Activated gamma-delta T cell treated with Interleukin-2 at 50 U/mL for 16 hours (primary cell): ENCODE measurements at places on chromosomes 5 and 9.

DNA sequence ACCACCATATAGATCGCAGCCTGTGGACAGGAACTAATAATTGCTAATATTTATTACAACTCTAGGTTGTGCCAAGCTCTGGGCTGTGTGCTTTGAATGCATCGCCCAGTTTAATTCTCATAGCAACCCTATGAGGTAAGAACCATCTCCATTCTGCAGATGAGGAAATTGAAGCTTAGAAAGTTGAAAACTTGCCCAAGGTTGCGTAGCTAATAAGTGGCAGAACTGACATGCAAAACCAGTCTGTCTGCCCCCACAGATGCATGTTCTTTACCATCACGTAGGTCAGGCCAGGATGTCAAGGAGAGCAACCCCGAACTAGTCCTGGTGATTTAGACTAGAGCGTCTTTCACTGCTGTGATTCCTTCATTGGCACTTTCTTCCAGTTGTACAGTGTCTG lies 15.6 kb downstream of the WWC1 start:
- no peak for DNase-seq

GRCh38 chr5:56669534-56670483 lies 145.5 kb upstream of the MAP3K1 start:
- DNase-seq: peak; percentile 14

DNA sequence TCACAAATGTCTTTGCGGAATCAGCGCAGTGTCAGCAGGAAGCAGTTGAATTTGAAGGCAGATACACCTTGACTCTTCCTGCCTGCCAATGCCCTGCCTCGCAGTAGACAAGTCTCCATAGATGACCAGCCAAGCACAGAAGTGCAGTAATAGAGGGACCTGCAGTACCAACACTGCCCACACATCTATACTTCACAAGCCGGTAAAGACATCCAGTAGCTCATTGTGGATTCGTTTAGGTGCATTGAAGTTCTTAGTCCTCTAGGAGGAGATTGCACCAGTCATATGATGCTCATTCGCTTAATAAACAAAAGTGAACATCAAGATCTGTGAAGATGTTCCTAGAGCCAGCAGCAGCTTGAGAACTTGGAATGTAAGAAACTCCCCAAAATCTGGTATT lies 7.1 kb upstream of the IFNA2 start:
- no peak for DNase-seq

GRCh38 chr5:96783326-96783725 lies 24.4 kb downstream of the ERAP1 start:
- DNase-seq: no peak

DNA sequence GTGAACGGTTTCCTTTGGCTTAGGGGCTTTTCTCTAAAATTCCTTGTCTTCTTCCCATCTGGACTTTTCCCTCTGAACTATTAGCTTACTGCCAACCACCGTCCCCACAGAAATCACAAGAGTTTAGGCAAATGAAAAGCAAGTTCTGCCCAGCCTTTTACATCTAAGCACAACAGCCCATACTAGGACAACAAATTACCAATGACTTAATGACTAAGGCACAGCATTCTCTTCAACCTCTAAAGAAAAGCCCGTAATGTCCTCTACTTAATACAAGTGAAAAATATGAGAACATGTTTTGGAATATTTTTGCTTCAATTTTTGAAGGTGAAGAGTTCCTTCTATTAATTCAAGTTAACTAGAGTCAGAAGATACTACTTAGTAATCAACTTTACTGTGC lies 1.2 kb downstream of the ZBTB5 start:
- no peak for DNase-seq

- DNase-seq: no peak
These were observed 24.3 kb downstream of the EFNA5 start for GRCh38 chr5:107646418-107646817.

GRCh38 chr5:76947082-76947503 lies 5.8 kb upstream of the CRHBP start:
- no peak for DNase-seq

DNA sequence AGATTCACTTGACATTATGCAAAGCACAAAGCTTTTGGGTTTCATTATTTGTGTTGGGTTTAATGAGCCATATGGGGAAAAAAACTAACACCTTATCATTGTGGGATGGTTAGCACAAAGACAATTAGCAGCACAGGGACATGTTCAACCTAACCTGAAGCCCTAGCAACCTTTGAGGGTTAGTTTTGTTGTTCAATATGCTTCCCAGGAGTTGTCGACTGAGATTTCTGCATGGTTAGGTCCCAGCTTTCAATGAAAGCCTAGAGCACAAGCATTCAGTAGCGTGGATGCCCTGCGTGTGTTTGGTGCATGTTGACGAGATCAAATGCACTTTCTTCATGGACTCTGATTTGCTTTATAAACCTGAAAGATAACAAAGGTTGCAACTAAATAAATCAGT lies 565.2 kb upstream of the TLE4 start:
- DNase-seq: no peak

DNA sequence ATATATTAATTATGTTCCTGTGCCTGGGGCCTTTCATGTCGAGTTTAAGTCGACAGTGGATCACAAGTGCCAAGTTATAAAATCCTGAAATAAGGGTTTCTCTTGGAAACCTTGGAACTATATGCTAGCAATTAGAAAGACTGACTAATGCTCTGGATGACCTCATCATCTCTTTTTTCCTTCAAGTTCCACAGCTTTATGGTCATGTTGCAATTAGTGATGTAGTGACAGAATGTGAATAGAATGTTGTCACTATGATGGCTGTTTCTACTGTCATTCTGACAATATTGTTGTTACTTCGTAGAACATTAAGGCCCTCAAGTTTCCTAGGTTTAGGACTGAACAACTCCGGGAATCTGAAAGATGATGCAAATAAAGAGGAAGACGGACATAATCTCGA lies 368.0 kb upstream of the SEMA6A start:
- no peak for DNase-seq

GRCh38 chr9:105146677-105147076 lies 97.8 kb upstream of the SLC44A1 start:
- DNase-seq: no peak
